ENCODE measurements at places on chromosomes 7 and 10. TPM values are rescaled to one million over a fixed set of nuclear protein-coding genes. Genes with fewer than 3 reads are reported as not detected.

Gene LSM8
- 60.4 TPM for total RNA-seq

Gene HK1
- 27.9 TPM for total RNA-seq

- H3K4me1 ChIP-seq: no peaks in the 10 kb centered on the region
- H3K36me3 ChIP-seq: no peaks in the 10 kb centered on the region
- H3K27me3 ChIP-seq: no peaks in the 10 kb centered on the region
- no peak overlapping the region for H3K4me3 ChIP-seq
Measured at GRCh38 chr7:29607889-29608288, 44.3 kb downstream of the PRR15 start.

DNA sequence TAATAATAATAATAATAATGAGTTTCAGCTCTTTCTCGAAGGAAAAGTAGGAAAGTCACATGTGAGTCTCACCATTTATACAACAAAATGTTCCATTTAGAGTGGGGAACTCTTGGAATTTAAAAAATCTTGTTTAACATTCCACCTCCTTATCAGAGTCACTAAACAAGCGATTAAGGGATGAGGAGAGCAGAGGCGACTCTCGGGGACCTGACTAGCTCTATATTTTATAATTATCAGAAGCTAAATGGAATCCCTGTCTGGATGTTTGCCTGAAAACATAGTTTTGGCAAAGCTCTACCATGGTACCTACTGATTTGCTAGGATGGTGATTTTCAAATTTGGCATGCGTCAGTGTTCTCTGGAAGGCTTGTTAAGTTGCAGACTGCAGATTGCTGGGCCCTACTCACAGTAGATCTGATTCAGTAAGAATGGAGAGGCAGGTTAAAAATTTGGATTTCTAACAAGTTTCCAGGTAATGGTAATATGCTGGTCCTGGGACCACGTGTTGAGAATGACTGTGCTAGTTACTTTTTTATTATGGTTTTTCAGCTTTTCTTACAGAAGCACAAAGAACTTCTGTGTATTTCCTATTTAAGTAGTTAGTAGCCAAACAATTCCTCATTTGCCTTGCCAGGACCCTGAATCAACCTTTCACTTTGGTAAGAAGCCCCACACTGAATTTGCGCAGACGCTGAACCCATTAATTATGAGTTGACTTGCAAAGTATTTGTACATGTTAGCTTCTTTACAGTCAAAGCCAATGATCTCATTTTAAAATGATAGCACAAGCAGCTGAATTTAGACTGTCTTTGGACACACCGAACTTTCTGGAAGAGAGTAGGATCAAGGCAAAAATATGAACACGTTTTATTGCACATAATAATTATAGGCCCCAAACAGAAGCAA is 39.5 kb downstream of the CPED1 start:
- no peak for DNase-seq
- H3K27ac ChIP-seq: peak overlapping the region; percentile 66
- H3K4me3 ChIP-seq: no peak overlapping the region
- peaks cover 9% of the 10 kb centered on the region for H3K4me1 ChIP-seq
- no peaks in the 10 kb centered on the region for H3K27me3 ChIP-seq

DNA sequence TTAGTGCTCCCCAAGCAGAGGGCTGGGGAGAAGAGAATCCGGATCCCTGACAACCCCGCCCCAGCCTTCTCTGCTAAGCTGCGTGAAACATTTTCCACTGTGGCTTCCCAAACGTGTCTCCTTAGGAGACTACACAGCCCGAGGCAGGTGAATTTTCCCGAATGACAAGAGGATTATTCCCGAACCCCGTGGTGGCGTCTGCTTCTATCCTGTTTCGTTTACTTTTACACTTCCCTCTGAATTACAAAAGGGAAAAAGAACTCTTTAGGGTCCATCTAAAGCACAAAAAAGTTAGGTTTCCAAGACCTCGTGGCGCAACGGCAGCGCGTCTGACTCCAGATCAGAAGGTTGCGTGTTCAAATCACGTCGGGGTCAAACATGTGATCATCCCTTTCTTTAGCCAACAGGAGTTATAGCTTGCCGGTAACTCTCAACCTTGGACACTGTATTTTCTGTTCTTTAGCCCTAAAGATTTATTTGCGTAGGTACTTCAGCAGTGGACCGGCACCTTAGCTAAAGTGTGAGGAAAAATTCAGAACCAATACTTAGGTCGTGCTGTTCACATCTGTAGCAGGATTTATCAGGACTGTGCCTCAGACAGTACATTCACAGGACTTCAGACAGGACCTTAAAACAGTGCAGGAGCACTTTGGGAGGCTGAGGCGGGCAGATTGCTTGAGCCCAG is 3.2 kb upstream of the ZNF789 start:
- H3K36me3 ChIP-seq: no peaks in the 10 kb centered on the region
- H3K27ac ChIP-seq: peak overlapping the region; percentile 21
- no peak for DNase-seq
- H3K4me1 ChIP-seq: peaks cover 6% of the 10 kb centered on the region
- no peaks in the 10 kb centered on the region for H3K27me3 ChIP-seq
- no peak overlapping the region for H3K4me3 ChIP-seq

- no peak for DNase-seq
- H3K27me3 ChIP-seq: no peaks in the 10 kb centered on the region
- no peak overlapping the region for H3K27ac ChIP-seq
- no peaks in the 10 kb centered on the region for H3K36me3 ChIP-seq
- H3K4me3 ChIP-seq: no peak overlapping the region
- H3K4me1 ChIP-seq: no peaks in the 10 kb centered on the region
Measured at GRCh38 chr10:61958805-61959204, 57.3 kb downstream of the ARID5B start.

Measured in uterus (tissue), 4 donors.